ENCODE measurements at places on chromosomes 2 and 18.

DNA sequence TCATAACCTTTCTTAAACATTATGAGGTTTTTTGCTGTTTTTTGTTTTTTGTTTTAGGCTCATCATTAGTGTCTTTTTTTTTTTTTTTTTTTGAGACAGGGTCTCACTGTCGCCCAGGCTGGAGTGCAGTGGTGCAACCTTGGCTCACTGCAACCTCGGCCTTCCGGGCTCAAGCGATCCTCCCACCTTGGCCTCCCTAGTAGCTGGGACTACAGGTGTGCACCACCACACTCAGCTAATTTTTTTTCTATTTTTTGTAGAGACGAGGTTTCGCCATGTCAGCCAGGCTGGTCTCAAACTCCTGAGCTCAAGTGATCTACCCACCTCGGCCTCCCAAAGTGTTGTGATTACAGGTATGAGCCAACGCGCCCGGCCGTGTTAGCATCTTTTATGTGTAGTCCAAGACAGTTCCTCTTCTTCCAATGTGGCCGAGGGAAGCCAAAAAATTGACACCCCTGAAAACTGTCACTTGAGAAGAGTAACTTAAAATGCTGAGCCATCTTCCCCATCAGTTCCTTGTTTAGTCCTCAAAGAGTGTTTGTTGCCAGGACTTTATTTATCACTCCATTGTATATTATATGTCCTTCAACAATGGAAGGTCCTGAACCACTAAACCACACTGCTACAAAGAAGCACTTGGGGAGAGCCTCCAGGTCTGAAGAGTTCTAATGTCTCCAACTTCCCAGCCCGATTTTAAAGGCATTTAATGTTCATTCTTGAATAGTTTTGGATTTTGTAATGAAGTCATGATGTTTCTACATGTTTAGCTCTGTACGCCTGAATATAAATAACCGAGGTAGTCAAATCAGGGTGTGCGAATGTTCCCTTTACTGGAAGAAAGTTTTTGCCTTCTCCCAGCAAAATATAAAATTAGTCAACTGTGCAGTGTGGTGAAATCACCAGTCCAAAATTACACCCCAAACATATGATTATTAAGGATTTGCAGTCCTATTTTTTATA lies 26.4 kb downstream of the ZNF516 start:
- no peak for DNase-seq

GRCh38 chr18:21270453-21270852 lies 28.4 kb downstream of the GREB1L start:
- DNase-seq, result peak; percentile 75

- no peak for DNase-seq
Observed at GRCh38 chr2:103410221-103410620, 648.4 kb downstream of the TMEM182 start.

GRCh38 chr2:30136764-30137444 lies 9.9 kb upstream of the YPEL5 start:
- no peak for DNase-seq

DNA sequence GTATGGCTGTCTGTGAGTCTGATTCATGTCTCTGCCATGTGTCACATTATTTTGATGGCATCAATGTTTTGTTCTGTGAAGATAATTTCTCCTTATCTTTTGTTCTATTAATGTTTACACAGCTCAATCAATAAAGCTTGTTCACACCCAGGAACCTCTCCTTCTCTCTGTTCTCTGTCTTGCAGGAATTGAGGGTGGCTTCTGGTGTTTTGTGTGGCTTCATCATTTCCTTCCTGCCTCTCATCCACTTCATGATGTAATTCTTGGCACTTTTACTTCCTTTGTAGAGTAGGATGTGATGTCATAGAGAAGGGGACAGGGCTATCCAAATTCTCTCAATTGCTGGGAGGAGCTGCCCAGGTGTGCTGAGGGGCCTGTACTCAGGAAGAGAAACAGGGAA lies 27.2 kb downstream of the ASXL3 start:
- DNase-seq, result no peak

GRCh38 chr2:191155608-191156071 lies 4.8 kb upstream of the STAT4 start:
- peak; percentile 56 for DNase-seq

- DNase-seq, result no peak
Observed at GRCh38 chr18:13684546-13684945, 41.8 kb downstream of the FAM210A start.

DNA sequence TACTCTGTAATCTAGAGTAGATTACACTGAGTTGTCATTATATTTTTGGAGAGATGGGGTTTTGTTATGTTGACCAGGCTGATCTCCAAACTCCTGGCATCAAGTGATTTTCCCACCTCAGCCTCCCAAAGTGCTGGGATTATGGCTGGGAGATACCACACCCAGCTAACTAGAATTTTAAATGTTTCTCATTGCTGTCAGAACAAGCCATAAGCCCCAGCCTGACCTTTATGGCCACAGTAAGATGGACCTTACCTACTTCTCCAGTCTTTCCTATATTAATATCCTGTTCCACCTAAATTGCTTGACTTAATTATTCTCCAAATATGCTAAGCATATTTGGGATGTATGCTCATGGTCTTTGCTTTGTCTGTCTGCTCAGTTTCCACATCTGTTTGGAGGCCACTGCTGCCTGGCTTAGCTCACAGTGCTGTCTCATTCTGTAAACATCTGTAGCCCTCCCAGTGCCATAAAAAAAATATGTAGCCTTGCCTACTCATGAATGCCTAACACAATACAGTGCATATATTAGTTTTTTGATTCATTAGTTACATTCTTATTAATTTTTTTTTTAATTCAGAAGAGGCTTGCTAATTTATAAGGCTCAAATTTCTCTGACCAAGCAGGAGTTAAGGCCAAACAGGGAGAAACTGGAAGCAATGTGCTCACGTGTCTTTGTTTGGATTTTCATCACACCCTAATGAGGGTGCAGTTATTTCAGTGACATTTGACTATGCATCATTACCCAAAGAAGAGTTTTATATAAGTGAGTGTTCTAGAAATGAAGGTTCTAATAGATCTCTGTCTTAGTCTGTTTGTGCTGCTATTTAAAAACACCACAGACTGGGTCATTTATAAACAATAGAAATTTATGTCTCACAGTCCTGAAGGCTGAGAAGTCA lies 45.3 kb upstream of the PSME4 start:
- peak; percentile 86 for DNase-seq

- no peak for DNase-seq
Observed at GRCh38 chr2:60439219-60439974, 114.1 kb downstream of the BCL11A start.

- no peak for DNase-seq
Observed at GRCh38 chr2:230893841-230894781, 29.4 kb downstream of the ITM2C start.

DNA sequence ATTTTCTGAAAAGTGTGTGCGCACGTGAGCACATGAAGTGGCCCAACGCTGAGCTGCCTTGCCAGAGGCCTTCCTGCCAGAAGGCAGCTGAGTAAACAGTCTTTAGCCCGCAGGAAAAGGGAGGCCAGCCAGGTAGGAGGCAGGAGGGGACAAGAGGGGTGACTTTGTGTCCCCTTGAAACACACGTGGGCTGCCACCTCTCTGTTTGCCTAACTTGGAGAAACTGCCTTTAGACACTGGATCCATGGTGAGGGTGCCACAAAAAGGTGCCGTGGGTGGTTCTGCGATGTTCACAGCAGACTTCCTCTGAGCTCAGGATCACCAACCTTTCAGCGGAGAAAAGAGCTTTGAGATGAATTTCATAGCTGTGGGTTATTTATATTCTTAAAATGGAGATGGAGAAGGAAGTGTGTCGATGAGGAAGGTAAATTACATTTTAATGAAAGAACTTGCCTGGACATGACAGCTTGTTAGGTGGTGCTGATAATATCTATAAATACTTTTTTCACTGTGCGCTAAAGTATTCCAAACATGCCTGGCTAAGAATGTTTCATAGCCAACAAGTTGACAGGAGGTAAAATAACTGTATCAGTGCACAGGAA lies 36.6 kb upstream of the ASB1 start:
- peak; percentile 34 for DNase-seq

DNA sequence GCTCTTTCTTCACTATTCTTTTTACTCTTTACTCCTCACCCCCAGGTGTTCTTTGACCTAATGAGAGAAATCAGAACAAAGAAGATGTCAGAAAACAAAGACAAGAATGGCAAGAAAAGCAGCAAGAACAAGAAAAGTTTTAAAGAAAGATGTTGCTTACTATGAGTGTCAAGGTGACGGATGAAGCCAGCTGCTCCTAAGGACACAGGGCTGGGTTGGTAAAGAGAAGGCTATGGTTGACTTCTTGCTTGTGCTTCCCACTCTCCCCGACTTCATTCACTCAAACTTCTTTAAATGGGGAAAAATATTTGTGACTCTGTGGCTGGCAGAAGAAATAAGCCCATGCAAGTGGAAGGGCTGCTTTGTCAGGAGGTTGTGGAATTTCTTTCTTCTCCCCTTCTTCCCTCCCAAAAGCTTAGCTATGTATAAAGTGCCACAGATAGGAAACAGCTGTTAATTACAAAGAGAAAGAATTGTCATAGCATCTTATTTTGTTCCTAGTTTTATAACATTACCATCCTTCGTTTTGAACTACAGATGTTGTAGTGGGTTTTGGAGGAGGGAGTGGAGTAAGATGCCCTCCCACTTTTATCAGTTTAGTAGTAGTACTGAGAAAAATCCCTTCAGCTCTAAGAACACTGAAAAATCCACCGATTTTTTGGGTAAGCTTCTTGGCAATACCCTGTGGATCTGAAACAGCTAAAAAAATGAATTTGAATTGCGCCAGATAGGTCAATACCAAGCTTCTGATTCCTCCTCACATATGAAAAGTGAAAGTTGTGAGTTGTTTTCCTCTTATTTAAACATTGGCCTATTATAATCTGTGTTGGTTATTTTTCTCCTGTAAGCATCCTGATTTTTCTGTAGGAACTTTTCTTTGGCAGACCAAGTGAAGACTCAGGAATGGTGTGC lies 40.7 kb downstream of the RALB start:
- peak; percentile 47 for DNase-seq

GRCh38 chr2:12982149-12982584 lies 265.4 kb downstream of the TRIB2 start:
- DNase-seq, result peak; percentile 17

- no peak for DNase-seq
Observed at GRCh38 chr2:74464406-74464805, 776 bp downstream of the MOGS start.

DNA sequence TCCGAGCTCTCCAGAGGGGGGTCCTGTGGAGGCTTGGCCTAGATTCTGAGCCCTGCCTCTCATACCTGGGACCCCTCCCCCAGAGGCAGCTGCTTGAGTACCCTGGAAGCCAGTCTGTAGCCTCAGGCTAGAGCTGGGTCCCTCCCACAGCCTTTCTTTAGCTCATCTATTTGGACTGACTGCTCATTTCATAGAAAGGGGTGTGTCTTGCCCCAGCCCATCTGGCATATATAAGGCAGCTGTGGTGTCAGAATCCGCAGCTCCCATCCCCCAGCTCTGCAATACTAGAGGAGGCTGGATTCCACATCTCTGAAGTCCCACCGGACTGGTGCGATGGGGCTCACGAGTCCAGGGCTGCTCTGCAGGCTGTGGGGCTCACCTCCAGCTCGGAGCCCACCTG lies 26.1 kb downstream of the MPHOSPH10 start:
- peak; percentile 57 for DNase-seq

DNA sequence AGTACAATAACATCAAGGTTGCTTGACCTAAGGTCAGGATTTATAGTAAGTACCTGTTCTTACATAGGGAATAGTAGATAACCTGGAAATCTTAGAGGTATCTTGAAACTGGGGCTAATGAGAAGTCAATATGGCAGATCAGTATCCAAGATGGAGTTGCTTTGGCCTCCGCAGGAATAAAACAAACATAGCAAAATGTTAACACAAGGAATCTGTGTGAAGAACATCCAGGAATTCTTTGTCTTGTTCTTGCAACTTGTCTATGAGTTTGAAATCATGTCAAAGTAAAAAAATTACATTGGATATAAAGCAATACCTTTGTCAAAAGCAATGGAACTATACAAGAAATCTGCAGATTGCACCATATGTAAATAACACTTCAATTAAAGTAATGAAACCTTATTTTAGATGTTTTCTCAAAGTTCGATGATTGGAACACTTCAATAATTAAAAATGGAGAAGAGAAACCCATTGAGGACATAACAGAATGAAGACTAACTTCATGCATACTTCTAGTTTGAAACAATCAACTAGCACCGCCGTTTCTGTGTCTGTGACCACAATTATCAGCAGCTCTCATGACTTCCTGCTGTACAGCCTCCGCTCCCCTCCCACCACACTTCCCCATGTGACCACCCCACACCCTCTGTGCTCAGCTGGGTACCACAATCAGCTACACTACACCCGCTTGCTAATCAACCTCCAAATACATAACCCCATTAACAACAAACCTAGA lies 27.6 kb downstream of the C2orf76 start:
- no peak for DNase-seq

GRCh38 chr2:32260376-32260775 lies 4.3 kb downstream of the NLRC4 start:
- no peak for DNase-seq

- DNase-seq, result peak; percentile 60
Observed at GRCh38 chr2:145546091-145546490, 1026.2 kb upstream of the ZEB2 start.

DNA sequence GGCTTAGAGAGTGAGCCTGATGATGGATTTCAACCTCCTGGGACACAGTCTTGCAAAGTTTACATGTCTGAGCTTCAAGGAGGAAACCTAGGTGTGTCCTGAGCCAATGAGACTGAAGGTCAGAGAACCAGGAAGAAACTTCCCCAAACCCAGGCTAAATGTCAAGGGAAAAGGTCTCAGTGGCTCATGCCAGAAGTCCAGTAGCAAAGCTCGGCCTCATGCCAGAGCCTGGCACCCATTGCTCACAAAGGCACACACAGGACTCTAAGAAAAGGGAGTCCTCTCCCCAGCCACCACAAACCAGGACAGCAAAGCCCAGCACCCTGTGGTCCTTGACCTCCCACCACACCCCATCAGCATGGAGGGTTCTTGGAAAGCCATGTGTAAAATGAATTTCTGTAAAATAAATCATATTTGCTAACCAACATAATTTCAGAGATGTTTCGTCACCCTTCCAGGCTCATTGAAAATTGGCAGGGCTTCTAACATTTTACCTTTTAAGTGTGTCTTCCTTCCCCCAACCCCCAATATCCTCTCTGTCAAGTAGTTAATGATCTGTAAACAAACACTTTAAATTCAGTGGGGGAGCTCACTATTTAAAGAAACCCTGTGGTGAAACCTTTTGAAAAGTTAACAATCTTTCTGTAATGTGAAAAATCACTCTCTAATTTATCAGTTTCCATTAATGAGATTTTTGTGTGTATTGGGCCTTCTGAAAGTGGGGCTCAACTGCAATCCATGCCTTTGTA lies 77.1 kb downstream of the BCL11A start:
- DNase-seq, result no peak

DNA sequence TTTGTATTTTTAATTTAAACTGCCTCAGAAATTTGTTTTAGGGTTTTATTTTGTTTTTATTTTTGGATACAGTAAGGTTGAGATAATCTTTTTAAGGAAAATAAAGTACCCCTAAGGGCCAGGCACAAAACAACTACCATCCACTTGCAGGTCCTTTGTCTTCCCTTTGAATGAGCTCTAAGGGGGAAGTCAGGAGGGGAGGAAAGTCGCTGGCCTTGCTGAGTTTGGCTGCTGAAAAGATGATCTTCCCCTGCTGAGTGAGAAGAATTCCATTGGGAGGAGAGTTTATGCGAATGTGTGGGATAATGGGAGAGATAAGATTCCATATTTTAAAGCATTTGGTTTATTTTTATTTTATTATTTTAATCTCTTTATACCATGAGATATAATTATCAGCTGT lies 100.7 kb downstream of the ARHGAP15 start:
- DNase-seq, result no peak

GRCh38 chr2:153786016-153786415 lies 85.7 kb upstream of the GALNT13 start:
- DNase-seq, result no peak
